ENCODE measurements at places on chromosomes 1 and 21.
A peak's percentile ranks its signal among the peaks of the same experiment; 100 is the strongest.

DNA sequence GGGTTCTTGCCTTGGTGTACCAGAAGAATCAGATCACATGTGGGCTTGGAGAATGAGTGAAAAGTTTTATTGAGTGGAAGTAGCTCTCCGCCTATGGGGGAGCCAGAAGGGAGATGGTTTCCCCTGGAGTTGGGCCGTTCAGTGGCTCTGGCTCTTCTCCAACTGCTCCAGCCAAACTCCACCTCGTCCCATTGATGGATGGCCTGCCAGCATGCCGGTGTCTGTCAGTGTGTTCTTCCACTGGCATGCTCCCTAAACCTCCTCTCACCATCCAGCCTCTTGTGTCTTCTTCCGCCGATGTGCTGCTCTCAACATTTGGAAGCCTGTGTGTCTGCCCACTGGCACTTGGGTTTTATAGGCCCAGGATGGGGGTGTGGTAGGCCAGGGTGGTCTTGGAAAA lies 119.4 kb downstream of the MAP3K21 start:
- H3K27ac ChIP-seq, result no peak overlapping the region
- no peak for DNase-seq
- no peaks in the 10 kb centered on the region for H3K4me1 ChIP-seq
- no peak overlapping the region for H3K4me3 ChIP-seq

- H3K4me1 ChIP-seq, result no peaks in the 10 kb centered on the region
- no peaks in the 10 kb centered on the region for H3K27me3 ChIP-seq
- peak; percentile 66 for DNase-seq
- H3K4me3 ChIP-seq, result no peak overlapping the region
Observed at GRCh38 chr1:26284597-26285347, 4.9 kb downstream of the SH3BGRL3 start.

DNA sequence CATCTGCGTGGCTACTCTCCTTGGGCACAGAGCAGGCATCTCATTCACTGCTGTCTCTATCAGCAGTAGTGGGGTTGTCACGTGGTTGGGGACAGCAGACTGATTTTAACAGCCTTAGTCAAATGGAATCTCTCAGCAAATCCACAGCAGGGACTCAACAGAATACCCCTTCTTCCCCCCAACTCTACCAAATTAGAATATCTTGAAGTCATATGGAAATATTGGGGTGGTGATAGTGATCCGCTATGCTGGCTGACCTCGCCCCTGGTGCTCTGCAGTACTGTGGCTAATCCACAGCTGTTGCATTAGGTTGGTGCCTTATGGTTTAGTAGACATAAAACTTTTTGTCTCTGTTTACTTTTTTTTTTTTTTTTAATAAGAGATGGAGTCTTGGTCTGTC lies 23.9 kb downstream of the HHAT start:
- no peaks in the 10 kb centered on the region for H3K27me3 ChIP-seq
- no peaks in the 10 kb centered on the region for H3K4me1 ChIP-seq

DNA sequence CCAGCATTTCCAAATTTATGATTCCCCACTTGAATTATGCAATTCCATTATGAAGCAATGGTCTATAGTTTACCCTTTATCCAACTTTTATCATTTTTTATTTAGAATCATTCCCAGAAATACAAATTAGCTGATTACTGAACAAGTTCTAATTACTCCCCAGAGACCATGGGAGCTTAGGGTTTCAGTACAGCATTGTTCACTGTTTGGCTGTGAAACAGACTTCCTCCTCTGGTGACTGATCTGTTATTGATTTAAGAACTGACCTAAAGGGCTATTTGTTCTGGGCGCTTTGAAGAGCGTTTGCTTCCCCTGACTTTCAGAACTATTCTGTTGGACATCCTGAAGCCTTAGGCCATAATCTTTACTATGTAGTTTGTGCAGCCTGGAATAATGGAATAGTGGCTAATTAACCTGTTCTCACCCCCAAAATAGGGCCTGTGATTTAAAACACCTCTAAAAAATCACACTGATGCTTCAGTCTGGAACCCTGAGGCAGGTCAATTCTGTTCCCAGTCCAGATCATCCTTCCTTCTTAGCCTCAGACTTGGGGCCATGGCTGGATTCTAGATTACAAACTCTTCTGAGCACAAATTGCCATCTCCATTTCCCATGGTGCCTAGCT lies 58.7 kb downstream of the ALG14 start:
- H3K4me1 ChIP-seq, result peaks cover 24% of the 10 kb centered on the region
- H3K4me3 ChIP-seq, result no peak overlapping the region

DNA sequence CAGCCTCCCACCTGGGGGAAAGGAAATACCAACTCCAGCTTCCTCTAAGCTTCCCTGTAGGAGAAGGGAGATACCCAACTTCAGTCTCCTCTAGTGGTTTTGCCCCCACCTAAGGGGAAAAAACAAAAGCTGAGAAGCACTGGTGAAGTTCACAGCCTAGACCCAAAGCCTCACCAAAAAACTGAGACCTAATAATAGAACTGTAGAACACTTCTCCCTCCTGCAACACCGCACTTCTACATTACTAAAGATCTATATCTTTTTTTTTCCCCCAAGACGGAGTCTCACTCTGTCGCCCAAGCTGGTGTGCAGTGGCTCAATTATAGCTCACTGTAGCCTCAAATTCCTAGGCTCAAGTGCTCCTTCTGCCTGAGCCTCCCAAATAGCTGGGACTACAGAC lies 43.2 kb downstream of the SLC2A1 start:
- no peak overlapping the region for H3K27ac ChIP-seq
- H3K4me1 ChIP-seq, result no peaks in the 10 kb centered on the region
- H3K27me3 ChIP-seq, result no peaks in the 10 kb centered on the region
- no peak for DNase-seq
- no peak overlapping the region for H3K4me3 ChIP-seq
